NCI-H1092 treated with DMSO at 0.1 percent for 48 hours (cell line): ENCODE measurements at places on chromosomes 2 and 18.
A peak's percentile ranks its signal among the peaks of the same experiment; 100 is the strongest.

- peak; percentile 30 for DNase-seq
These were observed 21.8 kb downstream of the ATG4B start for GRCh38 chr2:241659150-241659739.

GRCh38 chr2:188949046-188949818, 24.9 kb upstream of the COL3A1 start:
- no peak for DNase-seq

GRCh38 chr18:77166523-77166922, 33.9 kb upstream of the MBP start:
- no peak for DNase-seq

DNA sequence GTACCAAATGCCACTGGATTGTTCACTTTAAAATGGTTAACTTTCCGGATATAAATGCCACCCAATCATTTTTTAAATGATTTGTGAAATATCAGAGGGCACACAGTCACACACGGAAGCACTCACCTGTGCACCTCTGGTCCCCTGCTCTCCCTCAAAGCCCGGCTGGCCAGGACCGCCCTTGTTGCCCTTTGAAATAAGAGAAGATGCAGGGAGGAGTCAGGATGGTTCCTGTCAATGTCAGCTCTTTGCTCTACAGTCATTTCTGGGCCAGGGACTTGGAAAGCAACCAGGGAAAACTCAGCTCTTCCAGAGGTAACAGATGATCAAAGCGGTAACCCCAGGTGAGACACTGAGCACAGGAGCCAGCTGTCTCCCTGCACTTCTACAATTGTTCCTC, 60.7 kb downstream of the COL6A3 start:
- no peak for DNase-seq

DNA sequence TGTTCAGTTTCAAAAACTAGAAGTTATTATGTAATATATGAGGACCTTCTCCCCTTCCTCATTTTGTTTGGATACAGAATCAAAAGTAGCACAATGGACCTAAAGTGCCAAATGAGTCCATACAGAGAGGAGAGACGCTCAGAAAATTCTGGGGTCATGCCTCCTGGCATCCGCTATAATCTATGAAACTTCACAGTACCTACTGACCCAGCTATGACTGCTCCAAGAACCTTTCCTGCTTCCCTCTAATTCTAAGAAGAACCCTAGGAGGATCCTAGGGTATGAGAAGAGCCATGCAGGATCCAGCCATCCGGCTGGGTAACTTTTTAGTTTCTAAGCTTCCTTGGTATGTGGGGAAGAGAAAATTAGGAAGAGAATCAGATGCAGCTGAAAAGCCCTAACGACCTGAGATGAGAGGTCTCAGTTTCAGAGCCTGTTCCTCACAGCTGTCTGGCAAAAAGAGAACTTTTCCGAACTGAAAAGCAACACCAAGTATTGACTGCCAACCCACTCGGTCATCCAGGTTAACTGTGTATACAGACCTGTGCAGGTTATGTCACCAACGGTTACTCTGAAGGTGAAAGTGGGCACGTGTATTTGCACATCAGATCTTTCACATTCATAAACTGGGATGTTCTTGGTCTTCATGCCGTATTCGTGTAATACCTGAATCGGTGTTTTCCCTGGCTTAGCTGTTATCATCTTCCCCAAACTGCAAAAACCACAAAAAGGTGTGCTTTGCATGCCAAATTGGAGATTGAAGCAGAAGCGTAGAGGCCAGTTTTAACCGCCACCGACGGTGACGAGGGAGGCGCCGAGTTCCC, 1.1 kb downstream of the PRKRA start:
- no peak for DNase-seq

DNA sequence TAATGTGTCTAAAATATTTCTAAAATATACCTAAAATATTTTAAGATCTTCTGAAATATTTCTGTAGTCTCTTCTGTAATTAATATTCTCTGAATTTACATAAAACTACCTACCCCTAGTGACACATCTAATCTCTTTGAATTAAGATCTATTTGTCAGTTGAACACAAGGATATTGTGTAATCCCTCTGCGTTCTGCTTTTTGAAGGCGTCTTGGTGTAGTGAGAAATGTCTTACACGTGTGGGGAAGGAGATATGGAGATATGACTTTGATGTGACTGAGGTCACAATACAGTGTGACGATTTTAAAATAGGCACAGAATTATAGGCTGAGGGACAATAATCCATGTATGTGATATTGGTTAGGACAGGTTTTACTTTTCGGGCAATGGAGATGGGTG, 79.8 kb downstream of the DOK6 start:
- no peak for DNase-seq

- no peak for DNase-seq
These were observed 16.6 kb upstream of the RPE start for GRCh38 chr2:209985874-209986273.

- peak; percentile 7 for DNase-seq
These were observed 54.7 kb upstream of the FZD7 start for GRCh38 chr2:201978986-201979385.

DNA sequence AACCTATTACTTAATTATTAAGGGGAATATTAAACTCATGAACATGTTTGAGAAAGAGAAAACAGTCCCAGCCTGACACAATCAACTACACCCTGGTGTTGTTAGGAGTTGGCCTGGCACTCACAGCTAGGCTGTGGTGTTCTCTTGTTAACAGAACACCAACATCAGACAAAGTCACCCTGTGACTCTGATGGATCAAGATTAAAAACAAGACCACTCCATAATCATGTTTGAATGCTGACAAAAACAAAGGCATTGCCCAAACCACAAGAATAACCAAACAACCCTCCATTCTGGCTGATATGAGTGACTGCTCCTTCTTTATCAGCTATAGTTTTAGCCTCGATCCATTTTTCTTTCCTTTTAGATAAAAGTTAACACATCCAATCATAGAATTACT, 3.0 kb downstream of the BOLL start:
- no peak for DNase-seq

- DNase-seq, result no peak
These were observed 183.3 kb upstream of the TRIB2 start for GRCh38 chr2:12533337-12534005.

DNA sequence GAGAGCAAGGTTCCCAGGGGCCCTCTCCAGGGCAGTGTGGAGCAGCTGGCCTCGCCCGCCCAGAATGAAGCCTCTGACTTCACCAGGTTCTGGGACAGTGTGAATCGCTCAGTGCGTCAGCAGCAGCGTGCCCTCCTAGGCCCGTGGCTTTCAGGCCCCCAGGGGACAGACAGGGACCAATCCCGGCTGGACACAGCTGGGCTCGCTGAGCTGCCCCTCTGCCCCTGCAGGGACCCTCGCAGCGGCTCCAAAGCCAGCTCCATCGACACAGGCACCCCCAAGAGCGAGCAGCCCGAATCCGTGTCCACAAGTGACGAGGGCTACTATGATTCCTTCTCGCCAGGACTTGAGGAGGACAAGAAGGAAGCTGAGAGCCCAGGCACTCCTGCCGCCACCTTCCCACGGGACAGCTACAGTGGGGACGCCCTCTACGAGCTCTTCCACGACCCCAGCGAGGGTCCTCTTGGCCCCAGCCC, 7.6 kb downstream of the AMER3 start:
- no peak for DNase-seq

GRCh38 chr2:106012001-106012590, 182.0 kb downstream of the UXS1 start:
- DNase-seq, result no peak
